Mesothelial cell of epicardium (in vitro differentiated cells): ENCODE measurements at places on chromosomes 7 and 10.

- no peak for DNase-seq
Measured at GRCh38 chr10:24784923-24785322, 61.2 kb upstream of the ARHGAP21 start.

DNA sequence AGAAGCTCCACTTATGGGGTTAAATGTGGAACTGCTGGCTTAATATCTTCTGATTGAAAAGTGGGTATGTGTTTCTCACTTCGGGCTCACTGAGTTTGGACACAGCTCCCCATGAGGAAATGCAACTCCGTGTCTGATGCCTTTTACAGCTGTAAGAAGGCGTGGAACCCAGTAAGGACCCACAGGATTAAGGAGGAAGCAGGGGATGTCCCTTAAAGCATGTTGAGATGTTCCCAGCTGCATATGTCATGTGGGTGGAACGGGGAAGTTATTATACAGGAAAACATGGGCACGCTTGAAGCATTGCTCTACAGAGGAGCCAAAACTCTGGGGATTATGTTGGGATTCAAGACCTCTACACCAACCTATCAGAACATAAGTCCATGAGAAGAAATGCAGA lies 224.4 kb downstream of the NEBL start:
- DNase-seq = no peak

DNA sequence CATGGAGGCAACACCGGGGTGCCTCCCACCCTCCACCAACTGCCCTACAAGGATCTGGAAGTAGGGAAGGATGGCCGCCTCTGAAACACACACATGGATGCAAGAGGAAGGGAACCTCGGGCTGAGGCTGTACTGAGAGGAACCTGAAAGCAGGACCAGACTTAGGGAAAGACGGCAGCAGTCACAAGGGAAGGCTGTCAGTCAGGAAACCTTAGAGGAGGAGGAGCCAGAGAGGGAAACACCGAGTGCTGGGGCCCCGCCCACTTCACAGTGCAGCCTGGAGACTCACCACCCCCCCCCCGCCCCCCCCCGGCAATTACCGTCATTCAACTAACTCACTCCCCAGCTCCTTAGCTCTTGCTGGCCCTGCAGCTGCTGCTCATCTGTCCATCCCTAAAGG lies 2.5 kb downstream of the CYREN start:
- DNase-seq = no peak

GRCh38 chr10:5947471-5948207 lies 29.7 kb downstream of the IL15RA start:
- DNase-seq = no peak

GRCh38 chr7:96591159-96591899 lies 118.3 kb downstream of the SEM1 start:
- DNase-seq = no peak

- no peak for DNase-seq
Measured at GRCh38 chr7:23530405-23530804, 1.4 kb downstream of the TRA2A start.

DNA sequence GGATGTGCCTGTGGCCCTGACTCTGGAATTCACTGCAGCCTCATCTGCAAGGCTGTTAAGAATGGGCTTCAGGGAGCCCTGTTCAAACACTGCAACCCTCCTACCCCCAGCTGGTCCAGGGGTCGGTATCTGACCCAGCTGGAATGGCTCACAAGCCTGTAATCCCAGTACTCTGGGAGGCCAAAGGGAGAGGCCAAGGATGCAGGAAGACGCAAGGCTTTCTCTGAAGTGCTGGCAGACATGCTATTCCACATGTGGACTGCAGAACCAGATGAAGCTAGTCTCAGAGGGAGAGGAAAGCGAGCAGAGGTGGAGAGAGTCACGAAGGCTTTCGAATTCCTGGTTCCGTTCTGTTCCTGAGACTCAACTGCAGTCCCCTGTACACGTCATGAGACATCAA lies 45.0 kb downstream of the ESYT2 start:
- DNase-seq = no peak

DNA sequence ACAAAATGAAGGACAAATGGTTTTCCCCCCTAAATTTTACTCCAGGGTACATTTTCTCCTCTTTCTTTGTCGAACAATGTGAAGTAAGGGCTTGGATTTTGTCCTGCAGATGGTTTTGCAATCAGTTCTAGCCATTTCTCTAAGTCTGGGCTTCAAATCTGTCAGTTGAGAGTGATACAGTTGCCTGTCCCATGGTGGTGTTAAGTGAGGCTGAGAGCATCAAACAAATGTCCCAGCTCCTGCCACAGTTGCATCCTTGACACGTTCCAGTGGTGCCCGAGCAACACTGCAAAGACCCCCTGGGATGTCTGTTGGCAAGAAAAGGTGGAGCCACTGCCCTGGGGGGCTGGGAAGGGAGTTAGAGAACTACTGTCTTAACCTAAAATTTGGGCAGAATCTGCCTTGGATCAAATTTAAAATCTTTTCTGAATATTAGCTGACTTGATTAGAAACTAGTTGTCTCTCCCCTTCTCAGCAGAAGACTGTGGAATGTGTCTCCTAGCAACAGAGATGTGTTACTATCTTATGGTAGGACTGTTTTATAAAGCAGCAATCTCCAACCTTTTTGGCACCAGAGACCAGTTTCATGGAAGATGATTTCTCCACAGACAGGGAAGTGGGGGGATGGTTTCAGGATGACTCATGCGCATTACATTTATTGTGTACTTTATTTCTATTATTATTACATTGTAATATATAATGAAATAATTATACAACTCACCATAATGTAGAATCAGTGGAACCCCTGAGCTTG lies 102.0 kb upstream of the STEAP1B start:
- DNase-seq = no peak

DNA sequence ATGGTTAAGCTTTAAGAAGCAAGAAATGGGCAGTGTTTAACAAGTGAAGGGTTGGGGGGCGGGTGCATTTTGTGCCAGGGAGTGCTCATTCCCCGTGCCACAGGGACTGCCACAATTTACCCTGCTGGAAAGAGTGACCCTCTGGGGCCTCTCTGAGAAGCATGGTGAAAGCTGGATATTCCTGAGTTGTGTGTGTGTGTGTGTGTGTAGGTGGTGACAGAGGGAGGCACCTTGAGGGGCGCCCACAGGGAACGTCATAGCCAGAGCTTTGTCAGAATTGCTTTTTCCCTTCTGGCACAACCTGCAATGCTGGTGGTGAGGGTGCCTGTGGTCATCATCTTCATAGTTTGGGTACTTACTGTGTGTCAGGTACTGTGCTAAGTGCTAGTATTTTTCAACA lies 2.5 kb upstream of the WDR86 start:
- DNase-seq = no peak

- DNase-seq = no peak
Measured at GRCh38 chr10:47381427-47382379, 2.4 kb downstream of the ZNF488 start.

GRCh38 chr10:44689368-44689767 lies 221.8 kb upstream of the TMEM72 start:
- no peak for DNase-seq

DNA sequence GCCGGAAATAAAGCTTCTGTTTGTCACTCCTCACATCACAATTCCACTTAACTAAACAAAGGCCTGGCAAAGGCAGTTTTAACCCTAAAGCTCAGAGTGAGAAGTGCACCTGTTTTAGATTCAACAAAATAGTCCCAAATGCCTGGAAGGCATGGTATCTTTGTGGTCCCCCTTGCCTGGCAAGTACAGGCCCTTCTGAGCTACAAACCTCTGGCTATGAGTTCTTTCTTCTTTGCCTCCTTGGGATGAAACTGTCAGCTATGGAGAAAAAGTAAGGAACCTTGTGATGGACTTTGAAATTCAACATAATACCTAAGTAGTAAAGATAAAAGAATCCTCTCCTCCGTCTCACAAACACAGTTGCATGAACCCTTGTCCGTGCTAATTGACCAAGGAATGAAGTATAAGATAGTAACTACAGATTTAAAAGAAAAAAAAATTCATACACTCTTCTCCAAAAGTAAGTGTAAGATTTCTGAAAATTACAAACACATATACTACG lies 244.5 kb upstream of the ETV1 start:
- no peak for DNase-seq

GRCh38 chr7:69843653-69844052 lies 245.4 kb downstream of the AUTS2 start:
- no peak for DNase-seq

DNA sequence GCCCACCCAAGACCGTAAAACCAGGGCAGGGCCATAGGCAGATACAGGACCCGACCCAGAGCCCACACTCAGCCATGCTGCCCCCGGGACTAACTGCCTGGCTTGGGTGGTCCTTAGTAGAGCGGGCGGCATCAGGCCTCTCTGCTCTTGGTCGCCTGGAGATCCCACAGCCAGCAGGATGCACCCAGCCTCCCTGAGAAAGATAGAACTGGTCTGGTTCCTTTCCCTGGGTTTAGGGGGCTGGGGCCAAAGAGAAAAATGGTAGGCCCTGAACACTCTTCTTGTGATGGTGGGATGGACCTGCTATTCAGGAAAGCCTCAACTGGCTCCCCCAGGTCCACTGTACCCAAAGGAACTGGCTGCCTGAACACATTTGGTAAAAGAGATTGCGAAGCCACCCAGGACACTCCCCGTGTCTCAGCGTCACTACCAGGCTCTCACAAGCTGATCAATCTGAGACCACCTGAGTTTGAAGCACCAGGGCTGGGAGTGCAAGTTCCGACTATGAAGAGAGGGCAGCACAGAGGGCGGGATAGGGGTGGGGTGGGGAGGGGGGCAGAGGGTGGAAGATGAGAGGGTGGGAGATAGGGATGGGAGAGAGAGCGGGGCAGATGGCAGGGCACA lies 591.5 kb downstream of the DNAJB6 start:
- DNase-seq = no peak

DNA sequence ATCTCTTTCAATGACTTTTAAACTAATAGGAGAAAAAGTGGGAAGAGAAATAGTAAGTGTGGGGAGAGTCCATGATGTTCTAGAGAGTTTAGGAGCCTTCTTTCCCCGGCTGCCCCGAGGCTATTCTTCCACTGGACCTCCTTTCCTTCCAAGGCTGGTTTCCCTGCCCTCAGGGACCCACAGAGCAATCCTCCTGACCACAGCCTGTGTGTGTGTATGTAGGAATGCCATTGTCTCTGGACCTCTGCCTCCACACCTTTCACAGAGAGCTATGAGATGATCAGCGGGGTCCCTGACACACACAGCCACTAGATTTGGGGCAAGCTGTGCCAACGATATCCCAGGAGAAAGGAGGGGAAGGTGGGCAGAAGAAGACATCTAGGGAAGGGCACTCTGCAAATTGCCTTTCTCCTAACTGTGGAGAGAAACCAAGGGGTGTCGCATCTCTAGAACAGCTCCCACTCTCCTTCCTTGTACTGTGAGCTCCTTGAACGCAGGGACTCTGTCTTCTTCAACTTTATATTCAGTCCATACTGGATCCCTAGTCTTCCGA lies 13.3 kb upstream of the CHCHD3 start:
- DNase-seq = no peak

DNA sequence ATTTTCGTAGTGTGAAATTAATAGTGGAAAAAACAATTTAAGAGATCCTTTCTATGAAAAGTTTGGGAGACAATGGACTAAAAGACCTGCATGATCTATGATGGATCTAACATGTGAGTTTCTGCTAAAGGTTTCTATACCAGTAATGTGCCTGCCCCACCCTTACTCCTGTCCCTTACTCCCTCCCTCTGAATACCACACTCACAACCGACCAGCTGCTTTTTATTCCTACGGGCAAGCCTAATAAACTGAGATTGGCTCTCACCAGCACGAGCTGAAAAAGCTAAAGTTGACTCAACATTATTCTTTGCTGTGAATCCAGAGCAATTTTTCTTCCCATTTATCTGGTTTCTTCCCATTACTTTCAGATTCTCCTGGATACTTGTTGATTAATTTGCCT lies 17.8 kb upstream of the REEP3 start:
- no peak for DNase-seq

DNA sequence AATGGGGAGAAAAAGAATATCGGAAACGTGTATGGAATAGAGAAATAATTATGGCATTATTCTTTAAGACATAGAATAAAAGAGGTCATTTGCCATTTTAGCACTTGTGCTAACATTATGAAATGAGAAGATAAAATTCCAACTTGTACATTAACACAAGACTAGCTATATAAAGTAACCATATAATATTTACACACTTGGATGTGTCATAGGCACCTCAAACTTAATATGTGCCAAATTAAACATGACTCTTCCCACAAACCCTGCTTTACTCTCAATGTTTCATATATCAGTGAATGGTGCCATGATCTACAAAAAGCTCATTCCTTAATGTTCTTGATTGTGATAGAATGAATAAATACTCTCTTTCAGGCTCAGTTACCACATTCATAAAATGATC lies 4.1 kb upstream of the MINDY3 start:
- DNase-seq = no peak

GRCh38 chr10:124599588-124600050 lies 138.0 kb downstream of the LHPP start:
- no peak for DNase-seq

DNA sequence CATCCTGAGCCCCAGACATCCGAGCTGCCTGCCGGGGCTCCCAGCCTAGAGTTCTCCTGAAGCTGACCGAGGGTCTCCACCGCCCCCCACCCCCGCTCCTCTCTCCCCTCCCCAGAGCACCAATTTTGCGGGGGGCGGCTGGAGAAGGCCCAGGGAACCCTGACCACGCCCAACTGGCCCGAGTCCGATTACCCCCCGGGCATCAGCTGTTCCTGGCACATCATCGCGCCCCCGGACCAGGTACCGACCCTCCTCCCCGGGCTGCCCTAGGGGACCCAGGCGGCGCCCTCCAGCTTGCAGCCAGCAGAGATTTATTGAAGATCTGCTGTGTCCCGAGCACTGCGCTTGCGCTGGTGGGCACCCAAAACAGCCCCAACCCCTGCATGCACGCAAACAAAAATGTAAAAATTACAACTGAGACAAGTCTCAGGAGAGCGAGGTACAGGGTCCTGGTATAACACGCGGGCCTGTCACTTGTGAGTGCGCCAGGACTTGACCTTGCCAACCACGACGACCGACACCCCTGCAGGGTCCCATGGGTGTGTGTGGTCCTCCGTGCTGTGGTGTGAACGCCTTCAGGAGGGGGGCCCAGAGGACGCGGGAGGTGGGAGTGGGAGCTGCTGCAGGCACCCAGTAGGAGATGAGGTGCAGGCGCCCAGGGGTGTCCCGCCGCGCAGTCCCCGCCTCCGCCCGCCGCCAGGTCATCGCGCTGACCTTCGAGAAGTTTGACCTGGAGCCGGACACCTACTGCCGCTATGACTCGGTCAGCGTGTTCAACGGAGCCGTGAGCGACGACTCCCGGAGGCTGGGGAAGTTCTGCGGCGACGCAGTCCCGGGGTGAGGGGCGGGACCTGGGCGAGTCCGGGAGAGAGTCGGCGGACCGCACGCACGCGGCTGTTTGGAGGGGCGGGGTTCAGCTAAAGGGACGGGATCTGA lies 3.1 kb downstream of the PCOLCE start:
- peak; percentile 57 for DNase-seq

- no peak for DNase-seq
Measured at GRCh38 chr10:106612381-106612780, 552.1 kb downstream of the SORCS1 start.

GRCh38 chr7:90345595-90346335 lies 751 bp upstream of the GTPBP10 start:
- no peak for DNase-seq

- no peak for DNase-seq
Measured at GRCh38 chr10:58775960-58776567, 263.4 kb downstream of the BICC1 start.

- DNase-seq = no peak
Measured at GRCh38 chr7:109003742-109004141, 434.1 kb downstream of the DNAJB9 start.
